ENCODE measurements at places on chromosomes 2 and 18.
A peak's percentile ranks its signal among the peaks of the same experiment; 100 is the strongest.

DNA sequence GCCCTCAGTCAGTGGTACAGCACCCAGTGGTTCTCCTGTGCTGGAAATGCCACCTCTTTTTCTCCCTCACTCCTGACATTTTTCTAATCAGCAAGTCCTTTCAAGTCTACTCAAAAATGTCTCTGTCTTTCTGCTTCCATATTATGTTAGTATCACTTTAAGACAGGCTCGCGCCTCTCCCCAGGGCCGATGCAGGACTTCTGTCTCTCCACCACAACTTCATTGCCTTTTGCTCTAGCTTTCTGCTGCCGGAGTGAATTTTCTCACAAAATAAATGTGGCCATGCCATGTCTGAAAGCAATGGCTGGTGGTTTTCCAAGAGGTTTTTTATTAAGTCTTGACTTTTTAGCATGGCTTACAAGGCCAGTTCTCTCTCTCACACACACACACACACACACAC lies 73.6 kb downstream of the AOX1 start:
- no peak for DNase-seq

DNA sequence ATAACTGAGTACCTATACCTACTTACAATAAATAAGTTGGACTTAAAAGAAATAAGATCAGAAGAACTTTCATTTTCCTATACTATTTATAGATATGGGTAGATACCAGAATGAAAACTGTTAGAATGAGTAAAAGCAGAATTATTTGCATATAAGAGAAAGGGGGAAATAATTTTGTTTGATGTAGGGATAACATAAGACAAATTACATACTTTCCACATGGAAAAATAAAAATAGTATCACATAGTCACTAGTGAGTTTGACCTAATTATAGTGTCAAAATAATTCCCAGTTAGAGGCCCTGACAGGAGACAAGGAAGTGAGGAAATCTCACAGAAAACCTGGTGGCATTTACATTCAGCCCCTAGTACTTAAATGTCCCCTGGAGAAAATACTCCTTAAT lies 28.6 kb downstream of the KCMF1 start:
- no peak for DNase-seq

- no peak for DNase-seq
Observed at GRCh38 chr18:59715966-59716369, 18.7 kb upstream of the CCBE1 start.

- no peak for DNase-seq
Observed at GRCh38 chr2:173854840-173855239, 110.3 kb downstream of the SP3 start.

DNA sequence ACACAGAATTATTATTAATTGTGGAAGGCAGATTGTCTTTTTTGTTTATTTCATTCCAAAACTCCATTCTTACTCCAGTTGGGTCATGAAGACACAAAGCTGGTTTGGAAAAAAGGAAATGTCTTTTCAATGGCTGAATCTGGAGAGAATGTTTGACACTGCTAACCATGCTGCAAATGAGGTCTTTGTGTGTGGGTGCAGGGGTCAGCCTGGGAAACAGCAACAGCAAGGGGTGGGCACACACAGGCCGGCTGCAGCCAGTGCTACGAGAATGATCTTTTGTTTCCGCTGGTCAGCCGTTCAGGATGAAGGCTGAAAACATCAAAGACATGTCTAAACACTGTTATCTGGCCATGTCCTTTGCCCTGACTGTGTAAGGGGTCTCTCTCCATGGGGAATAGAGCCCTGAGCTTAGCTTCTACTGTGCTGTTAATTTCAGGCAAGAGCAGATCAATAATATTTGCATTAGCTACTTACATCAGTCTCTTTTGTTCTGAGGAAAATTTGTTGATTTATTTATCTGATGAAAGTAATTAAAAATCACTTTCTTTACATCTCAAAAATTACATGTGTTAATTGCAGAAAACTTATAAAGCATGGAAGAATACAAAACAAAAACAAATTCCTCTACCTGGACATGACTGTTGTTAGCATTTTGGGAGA lies 33.3 kb upstream of the E2F6 start:
- no peak for DNase-seq

DNA sequence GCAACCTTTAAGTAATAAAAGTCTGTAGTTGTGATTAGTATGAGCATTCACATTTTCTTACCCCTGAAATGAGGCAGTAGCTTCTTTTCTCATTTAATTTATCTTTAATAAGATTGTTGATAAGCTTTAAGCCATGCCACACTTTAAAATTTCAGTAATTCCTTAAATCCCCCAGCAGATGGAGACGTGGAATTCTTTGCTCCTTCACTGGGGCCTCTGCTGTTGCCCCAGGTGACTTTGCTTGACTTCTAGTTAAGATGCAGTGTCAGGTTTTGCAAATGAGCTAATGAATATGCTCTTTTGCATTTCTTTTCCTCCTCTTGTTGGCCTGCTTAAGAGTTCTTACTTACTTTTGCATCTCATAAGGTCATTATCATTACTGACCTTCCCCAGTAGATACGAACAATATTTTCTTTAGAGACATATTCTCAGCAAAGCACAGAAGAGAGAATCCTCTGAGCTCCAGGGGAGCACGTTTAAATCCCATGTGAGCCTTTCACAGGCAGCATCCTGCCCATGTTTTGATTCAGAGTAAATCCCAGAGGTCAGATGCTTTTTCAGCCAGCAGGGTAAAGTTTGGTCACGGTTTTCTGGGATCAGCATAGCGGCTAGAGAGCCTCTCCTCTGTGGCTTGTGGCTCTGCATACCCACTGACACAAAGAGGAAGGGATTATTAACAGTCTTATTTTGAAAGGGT lies 222.9 kb downstream of the PTPRM start:
- DNase-seq = no peak

GRCh38 chr2:48694149-48694548 lies 61.4 kb downstream of the LHCGR start:
- DNase-seq = no peak

DNA sequence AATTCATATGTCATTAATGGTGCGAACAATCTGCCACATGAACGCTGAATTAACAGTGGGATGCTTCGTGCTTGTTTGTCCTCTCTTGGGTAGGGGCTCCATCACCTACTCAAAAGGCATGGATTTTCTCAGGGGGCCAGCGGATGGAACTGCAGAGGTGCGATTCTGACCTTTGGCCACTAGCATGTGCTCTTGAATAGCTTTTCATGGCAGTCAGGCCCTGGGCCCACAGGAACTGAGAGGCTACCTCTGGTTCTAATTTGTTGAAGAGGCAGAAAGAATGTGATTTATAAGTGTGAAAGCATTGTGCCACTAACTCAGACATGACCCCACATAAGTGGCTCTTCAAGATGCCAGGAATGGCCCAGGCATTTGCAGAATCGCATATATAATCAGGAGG lies 283.2 kb downstream of the INSIG2 start:
- DNase-seq = no peak

DNA sequence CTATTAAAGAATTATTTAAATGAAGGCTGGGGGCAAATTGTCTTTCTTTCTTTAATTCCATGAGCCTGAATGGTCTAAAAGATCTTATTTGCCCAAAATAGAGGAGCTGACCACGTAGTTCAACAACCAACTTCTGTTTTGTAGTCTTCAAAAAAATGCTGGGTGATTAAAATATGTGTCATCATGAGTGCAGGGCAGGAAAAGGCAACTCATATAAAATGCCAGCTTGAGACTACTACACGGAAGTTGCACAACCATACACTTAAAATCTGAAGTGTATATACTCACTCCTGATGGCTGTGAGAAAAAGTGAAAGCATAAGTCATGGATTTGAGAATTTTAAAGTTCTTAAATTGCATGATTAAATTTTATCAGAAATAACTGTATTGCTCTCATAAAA lies 210.9 kb downstream of the DYM start:
- no peak for DNase-seq

- DNase-seq = no peak
Observed at GRCh38 chr2:20173496-20174402, 51.2 kb downstream of the SDC1 start.

DNA sequence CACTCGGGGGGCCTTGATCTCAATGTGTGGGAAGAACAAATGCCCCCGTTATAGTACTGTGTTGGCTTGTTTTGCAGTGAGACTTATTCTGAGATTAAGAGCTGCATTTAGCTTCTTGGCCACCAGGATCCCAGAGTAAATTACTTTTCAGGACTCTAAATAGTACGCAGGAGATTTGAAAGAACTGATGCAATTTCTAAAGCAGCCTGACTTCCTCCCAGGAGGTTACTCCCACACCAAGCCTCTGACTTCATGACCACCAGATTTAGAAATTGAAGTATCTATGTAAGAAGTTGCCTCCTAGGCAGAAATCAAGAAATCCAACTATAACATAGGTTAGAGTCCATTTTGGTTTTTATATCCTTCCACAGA lies 67.0 kb downstream of the FEZ2 start:
- DNase-seq = no peak

DNA sequence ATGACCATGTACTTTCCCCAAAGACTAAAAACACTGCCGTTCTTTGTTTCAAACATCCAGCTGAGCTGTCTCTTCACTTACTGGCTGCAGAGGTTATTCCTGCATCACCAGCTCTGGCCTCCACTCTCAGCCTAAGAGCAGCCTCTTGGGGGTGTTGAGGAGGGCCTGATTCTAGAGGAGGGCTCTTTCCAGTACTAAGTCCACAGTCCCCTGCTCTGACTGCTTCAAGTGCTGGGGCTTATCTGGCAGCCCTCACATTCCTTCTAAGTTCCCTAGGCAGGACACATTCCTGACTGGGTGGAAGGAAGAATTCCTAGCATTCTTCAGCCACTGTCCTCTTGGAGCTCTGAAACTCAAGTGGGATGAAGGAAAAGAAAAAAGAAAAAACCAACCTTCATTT lies 32.9 kb upstream of the EHBP1 start:
- no peak for DNase-seq

GRCh38 chr2:104638859-104639202 lies 215.1 kb upstream of the POU3F3 start:
- DNase-seq = no peak

- DNase-seq = no peak
Observed at GRCh38 chr2:224098481-224099230, 59.6 kb upstream of the SERPINE2 start.

DNA sequence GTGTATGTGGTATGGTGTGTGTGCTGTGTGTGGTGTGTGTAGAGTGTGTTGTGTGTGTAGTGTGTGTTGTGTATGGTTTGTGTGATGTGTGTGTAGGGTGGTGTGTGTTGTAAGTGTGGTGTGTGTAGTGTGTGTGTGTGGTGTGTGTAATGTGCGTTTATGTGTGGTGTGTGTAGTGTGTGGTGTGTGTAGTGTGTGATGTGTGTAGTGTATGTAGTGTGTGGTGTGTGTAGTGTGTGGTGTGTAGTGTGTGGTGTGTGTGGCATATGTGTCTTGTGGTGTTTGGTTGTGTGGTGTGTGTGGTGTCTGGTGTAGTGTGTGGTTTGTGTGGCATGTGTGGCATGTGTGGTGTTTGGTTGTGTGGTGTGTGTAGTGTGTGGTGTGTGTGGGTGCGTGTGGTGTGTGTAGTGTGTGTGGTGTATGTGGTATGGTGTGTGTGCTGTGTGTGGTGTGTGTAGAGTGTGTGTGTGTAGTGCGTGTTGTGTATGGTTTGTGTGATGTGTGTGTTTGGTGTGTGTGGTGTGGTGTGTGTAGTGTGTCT lies 4.0 kb upstream of the RTP5 start:
- no peak for DNase-seq

DNA sequence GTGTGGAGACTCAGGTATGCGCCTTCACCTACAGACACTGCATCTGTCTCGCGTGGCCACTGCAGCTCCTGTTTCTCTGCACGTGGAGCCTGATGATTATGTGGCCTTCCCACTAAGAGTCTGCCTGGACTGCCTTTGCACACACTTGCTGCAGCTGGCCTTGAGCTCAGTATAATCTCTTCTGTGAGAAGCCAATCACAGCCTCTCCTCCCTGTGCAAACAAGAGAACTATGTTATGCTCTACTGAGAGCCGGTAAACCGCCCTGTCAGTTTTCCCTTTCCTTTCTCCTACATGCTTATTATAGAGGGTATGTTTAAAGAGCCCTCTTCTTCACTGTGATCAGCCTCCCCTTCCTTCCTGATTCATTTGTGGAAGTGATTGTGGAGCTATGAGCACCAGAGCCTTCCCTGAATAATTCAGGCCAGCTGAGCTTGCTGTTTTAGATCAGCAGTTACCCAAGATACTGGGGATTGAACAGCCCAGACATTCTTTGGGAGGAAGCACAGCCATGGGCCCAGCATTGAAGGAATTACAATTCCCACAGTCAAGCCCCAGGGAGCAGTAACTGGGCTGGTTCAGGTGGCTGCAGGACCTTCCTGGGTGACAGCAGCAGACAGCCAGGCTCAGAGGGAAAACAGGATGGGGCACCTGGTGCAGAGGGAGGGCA lies 3.7 kb upstream of the TGFA start:
- no peak for DNase-seq

- DNase-seq = no peak
Observed at GRCh38 chr2:145644820-145645302, 1124.9 kb upstream of the ZEB2 start.

DNA sequence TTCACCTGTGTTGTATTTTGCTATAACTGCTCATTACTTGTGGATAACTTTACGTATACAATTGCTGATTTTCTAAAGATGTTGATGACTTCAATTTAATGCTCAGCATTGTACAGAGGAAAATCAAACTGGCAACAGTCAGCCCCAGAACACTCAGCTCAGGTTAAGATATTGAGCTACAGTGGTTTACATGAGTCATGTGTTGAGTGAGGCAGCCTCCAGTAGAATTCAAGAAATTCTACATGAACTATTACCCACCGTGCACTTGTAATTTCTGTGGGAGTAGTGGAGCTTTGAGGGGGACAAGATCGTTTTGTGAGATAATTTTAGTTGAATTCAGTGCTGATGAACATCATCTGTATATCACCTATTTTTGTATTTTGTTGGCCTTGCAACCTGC lies 292.3 kb downstream of the ALPK2 start:
- DNase-seq = no peak

- no peak for DNase-seq
Observed at GRCh38 chr2:85772019-85772745, 18.4 kb downstream of the ATOH8 start.

GRCh38 chr2:109324861-109325260 lies 195.9 kb downstream of the SH3RF3 start:
- DNase-seq = no peak

- DNase-seq = no peak
Observed at GRCh38 chr2:17136877-17137276, 381.4 kb downstream of the RAD51AP2 start.

GRCh38 chr2:218880102-218880858 lies at the start of gene WNT10A:
TSS of gene WNT10A (plus strand) at chr2:218880852. CDS start at chr2:218880996, 144 bp downstream.
- peak; percentile 68 for DNase-seq

DNA sequence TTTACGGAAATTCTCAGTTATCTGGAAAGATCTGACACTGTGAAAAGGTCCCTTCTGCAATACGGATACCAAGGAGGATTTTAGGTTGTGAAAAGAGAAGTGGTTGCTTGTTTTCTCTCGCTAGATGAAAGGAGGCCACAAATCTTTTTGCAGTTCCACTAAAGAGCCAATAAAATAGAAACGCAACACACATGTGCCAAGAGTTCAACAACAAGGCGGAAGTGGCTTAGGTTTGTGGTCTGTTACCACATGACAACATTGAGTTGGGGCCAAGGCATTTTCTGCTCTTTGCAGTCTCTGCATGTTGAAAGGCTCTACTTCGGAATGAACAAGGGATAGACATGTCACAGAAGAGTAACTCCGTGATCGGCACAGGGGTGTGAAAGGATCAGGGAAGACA lies 115.7 kb upstream of the OSR1 start:
- peak; percentile 0 for DNase-seq

GRCh38 chr2:71938659-71939587 lies 208.7 kb downstream of the CYP26B1 start:
- DNase-seq = no peak

- no peak for DNase-seq
Observed at GRCh38 chr18:62403120-62403519, 78.0 kb downstream of the TNFRSF11A start.

- peak; percentile 17 for DNase-seq
Observed at GRCh38 chr2:27306573-27307286, 1.5 kb downstream of the UCN start.

All from activated naive CD4-positive, alpha-beta T cell (primary cell).